ENCODE measurements at places on chromosomes 6 and 20.

DNA sequence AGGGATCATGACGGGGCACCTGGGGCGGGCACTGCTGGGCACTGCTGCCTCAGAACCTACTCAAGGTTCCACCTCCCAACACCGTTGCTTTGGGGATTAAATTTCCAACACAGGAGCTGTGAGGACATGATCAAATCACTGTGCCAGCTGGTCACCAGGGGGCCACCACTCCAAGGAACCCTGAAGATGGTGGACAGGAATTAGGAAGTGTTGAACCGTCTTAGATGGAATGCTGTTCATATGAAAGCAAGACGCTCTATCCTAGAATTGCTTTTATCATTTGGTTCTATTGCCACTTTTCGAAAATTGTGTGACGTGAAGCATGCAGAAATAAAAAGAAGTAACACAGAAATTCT is 140.3 kb downstream of the DLL1 start:
- DNase-seq: no peak

DNA sequence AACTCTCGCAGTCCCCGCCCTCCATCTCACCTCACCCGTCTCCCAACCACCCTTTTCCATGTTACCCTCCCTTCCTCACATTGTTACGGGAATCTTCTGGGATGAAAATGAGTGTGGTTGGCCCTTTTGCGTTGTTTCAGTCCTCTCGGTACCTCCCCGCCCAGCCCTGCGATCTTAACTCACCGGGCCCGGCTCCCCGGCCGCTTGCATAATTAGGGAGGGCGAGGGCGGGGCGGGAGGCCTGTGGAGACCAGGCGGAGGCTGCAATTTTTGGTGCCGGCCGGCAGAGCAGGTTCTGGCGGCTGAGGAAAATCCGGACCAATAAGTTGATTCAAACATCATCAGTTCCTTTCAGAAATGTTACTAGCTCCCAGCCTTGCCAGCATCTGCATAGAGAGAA is 25.2 kb downstream of the TFAP2B start:
- no peak for DNase-seq

DNA sequence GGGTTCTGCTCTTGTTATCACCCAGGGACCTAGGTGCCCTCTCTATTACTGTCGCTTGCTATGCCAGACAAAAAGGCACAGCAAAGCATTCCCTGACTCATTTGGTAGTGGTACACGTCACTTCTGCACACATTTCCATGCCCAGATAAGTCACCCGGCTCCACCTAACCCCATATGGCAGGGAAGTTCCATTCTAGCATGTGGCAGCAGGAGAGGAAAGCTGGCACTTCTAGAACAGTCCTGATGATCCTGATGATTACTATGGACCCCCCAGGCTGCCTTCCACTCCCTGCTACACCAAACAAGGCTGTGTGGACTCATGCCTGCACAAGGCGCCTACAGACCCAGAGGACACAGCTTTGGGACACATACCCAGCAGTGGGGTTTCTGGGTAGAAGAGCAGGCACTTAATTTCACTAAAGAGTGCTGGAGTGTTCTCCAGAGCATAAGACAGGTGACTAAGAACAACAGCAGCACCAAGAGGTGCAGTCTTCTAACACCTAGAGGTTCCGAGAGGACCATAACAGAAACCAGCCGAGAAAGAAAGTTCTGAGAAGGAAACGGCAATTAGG is 53.5 kb upstream of the NELFCD start:
- DNase-seq: no peak

GRCh38 chr6:143283887-143284645 is 166.4 kb downstream of the ADAT2 start:
- DNase-seq: no peak

DNA sequence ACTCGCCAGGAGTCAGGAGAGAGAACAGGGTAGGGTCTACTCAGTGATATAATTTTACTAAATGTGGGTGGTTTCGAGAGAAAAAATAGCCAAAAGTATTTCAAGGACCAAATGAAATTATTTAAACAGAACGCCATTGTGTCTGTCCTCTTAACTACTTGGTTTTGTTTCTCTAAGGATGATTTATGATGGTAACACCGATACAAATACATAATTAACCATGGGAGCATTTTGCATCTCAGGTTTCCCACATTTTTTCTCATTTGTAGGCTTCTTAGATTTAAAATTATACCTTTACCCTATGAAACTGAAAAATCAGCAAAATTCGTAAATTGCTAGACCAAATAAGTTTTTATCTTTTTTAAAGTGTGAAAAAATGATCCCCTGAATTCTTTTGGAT is 188.2 kb downstream of the ZFP64 start:
- no peak for DNase-seq

- peak; percentile 4 for DNase-seq
These were observed 53.8 kb downstream of the ABHD12 start for GRCh38 chr20:25336561-25337422.

DNA sequence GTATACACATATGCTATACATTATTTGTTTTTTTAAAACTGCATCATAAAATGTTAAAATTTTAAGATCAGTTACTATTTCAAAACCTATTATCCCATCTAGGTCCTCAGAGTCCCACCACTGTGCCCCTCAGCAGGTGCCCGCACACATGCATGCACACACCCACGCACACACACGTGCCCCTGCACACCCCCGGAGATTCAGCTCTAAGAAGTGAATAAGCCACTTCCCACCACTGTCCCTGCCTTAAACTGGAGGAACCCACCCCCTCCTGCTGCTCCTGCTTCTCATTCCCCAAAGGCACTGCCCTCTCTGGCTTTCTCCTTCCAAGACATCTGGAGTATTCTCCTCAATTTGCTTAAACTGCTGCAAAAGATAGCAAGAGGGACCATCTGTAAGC is 5.4 kb upstream of the FAM210B start:
- no peak for DNase-seq

GRCh38 chr6:32382757-32383420 is 11.2 kb upstream of the TSBP1 start:
- no peak for DNase-seq

GRCh38 chr20:63968928-63969760 is 586 bp downstream of the ZNF512B start:
- no peak for DNase-seq

DNA sequence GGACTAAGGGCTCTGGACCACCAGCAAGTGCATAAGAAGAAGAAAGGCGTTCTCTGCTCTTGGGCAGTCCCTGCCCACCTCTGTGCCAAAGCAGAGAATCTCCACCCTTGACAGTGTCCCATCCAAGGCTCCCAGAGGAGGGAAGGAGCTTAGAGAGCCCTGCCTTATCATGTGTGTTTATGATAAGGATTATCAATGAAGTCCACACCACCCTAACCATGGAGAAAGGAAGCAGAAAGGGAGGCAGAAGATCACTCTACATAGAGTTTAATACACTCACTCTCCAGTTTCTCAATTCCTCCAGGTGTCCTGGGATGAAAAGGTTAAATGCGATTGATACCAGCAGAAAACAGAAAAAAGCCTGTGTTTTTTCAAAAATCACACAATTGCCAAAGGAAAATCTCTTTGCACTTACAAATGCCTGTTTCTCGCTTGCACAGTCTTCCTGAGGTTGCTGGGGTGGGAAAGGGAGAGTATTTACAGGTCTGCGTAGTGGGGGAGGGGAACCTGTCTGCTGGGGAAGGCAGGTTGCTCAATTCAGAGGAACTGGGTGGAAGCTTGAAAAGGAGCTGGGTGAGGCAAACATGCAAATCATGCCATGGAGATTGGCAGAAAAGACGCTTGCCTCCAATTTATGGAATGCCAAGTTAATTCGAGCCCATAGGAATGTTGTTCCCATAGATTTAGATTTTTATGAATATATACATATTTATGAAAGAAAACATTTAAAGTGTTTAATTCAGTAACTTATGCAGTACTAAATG is 104.0 kb downstream of the EYA2 start:
- no peak for DNase-seq

DNA sequence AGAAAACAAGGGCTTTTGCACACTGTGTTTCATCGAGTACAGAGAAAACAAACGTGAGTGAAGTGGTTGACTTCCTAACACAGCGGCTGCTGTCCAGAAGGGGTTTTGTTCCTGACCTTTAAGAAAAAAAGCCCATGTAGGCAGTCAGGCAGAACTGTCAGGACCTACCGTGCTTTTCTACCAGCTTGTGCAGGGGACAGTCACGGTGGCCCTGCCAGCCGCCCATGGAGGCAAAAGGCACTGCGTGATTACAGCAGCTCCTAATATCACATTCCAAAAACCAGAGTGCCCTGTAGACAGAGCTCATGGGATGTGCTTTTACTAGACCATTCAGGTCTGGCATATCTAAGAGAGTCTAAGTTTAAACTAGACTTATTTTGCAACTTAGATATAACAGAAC is 12.2 kb downstream of the TNFAIP3 start:
- DNase-seq: no peak

DNA sequence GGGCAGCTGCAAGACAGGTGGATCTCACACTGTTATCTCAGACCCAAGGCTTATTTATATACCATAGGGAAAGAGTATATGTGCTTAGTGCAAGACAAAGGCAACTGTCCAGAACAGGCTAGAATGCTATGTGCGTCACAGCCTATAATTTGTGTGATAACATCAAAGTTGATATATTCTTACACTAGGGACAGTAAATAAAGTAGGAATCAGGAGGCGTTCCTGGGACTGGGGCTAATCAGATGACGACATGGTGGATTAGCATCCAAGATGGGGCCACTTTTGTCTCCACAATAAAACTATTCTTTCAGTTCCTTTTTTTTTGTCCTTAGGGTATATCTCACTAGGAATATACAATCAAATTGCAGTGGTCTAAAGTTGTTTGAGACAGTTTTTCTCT is 54.9 kb upstream of the IER3 start:
- no peak for DNase-seq

DNA sequence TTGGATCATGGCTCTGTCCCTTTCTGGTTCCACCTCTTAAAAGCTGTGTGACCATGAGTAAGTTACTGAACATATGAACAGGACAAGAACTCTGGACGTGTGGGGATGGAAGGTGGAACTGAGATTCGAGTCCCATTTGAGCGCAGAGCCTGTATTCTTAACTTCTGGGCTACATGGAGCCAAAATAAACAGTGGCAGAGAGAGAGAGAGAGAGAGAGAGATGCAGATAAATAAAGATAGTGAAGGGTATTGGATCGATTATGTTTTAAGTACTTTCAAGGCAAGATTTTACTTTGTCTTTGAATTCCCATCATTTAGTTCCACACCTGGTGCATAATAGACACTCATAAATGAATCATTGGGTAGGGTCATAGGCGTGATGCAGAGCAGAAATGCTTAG is 39.7 kb downstream of the SLC35D3 start:
- DNase-seq: no peak

DNA sequence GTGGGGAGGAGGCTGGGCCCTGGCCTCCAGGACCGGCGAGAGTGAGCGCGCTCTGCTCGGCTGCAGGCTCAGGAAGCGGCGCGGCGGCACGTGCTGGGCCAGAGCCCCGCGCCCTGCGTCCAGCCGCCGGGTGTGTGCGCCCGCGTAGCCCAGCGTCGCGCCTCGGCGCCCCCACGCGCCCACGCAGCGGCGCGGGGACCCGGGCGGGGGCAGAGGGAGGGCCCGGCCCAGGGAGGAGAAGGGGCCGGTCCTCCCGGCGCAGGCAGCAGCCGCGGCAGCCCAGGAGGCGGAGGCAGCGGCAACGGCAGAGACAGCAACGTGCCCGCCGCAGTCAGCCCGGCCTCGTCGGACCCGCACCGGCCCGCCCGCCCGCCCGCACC is at the start of gene EYA2:
Gene EYA2 (plus strand): TSS at position 265 of the 380 bp plus-strand sequence. CDS start 95,168 bp downstream, outside the sequence.
- DNase-seq: no peak

- DNase-seq: no peak
These were observed 47.5 kb upstream of the TSHZ2 start for GRCh38 chr20:52924411-52925271.

DNA sequence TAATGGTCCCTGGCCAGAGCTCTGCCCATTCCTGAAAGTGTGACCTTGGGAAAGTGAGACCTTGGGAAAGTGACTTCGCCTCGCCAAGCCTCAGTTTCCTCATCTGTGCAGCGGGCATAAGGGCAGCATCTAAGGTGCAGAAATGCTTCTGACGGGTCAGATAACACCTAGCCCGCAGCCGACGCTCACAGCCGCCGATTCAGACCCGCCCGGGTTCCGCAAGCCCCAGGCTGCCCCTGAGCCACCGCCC is 486 bp downstream of the FKBP1A start:
- no peak for DNase-seq

- DNase-seq: no peak
These were observed 227.7 kb downstream of the MYLK4 start for GRCh38 chr6:2523061-2523460.
